Ascending aorta (tissue), 2 donors: ENCODE measurements at places on chromosomes 7 and 10. TPM values are rescaled to one million over a fixed set of nuclear protein-coding genes. Genes with fewer than 3 reads are reported as not detected.

DNA sequence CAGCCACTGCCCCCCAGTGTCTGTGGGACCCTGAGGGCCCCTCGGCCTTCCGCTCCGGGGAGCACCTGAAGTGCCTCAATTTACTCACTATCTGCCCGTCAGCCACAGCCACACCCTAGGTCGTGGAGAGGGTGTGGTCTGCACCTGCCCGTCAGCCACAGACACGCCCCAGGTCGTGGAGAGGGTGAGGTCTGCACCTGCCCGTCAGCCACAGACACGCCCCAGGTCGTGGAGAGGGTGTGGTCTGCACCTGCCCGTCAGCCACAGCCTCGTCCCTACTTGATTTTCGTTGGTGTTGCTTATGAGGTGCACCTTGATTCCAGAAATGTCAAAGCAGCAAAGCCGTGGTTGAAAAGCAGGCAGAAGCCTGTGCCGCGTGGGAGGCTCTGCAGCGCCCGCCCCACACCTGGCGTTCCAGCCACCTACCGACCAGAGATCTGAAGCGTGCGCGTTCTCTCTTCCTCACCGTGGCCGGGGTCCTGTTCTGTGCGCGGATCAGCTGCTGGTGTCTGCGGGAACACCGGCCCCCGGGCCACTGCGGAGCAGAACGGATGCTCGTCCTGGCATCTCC lies 101.6 kb downstream of the DYNC2I1 start:
- H3K4me3 ChIP-seq = peak overlapping the region; percentile 7
- peaks cover 5% of the 10 kb centered on the region for H3K4me1 ChIP-seq
- H3K36me3 ChIP-seq = no peaks in the 10 kb centered on the region
- no peaks in the 10 kb centered on the region for H3K27me3 ChIP-seq

GRCh38 chr10:78850644-78851435 lies 217.9 kb upstream of the ZMIZ1 start:
- H3K27ac ChIP-seq = no peak overlapping the region
- DNase-seq = no peak
- H3K4me3 ChIP-seq = no peak overlapping the region
- H3K36me3 ChIP-seq = no peaks in the 10 kb centered on the region

DNA sequence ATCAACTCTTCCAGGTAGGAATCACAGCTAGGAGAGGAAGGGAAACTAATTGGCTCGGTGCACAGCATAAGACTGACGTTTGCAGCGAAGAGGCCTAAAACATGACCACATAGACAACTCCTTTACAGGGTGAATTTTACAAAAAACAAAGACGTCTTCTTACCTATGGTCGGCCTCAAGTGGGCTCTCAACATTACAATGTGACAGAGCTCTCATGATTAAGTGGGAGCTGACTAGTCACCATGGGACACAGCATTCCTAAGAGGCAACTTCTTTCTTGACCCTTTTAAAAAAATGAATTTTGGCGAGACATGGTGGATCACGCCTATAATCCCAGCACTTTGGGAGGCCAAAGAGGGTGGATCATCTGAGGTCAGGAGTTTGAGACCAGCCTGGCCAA lies 4.6 kb downstream of the PDIA4 start:
- H3K36me3 ChIP-seq = peaks cover 14% of the 10 kb centered on the region
- DNase-seq = no peak
- H3K4me1 ChIP-seq = peaks cover 8% of the 10 kb centered on the region
- H3K27ac ChIP-seq = no peak overlapping the region

HPSE2 gene
- total RNA-seq = not detected

EVX1 gene
- total RNA-seq = not detected

- H3K27ac ChIP-seq = peak overlapping the region; percentile 67
- no peaks in the 10 kb centered on the region for H3K27me3 ChIP-seq
- H3K4me1 ChIP-seq = peaks cover 14% of the 10 kb centered on the region
- H3K4me3 ChIP-seq = no peak overlapping the region
- DNase-seq = no peak
- no peaks in the 10 kb centered on the region for H3K36me3 ChIP-seq
Observed at GRCh38 chr10:77598606-77599005, 39.0 kb downstream of the KCNMA1 start.

GRCh38 chr10:31875608-31876007 lies 53.0 kb downstream of the ARHGAP12 start:
- no peaks in the 10 kb centered on the region for H3K4me1 ChIP-seq
- H3K36me3 ChIP-seq = no peaks in the 10 kb centered on the region
- H3K4me3 ChIP-seq = no peak overlapping the region

TWIST1 gene
- total RNA-seq = 2.0 TPM

DNA sequence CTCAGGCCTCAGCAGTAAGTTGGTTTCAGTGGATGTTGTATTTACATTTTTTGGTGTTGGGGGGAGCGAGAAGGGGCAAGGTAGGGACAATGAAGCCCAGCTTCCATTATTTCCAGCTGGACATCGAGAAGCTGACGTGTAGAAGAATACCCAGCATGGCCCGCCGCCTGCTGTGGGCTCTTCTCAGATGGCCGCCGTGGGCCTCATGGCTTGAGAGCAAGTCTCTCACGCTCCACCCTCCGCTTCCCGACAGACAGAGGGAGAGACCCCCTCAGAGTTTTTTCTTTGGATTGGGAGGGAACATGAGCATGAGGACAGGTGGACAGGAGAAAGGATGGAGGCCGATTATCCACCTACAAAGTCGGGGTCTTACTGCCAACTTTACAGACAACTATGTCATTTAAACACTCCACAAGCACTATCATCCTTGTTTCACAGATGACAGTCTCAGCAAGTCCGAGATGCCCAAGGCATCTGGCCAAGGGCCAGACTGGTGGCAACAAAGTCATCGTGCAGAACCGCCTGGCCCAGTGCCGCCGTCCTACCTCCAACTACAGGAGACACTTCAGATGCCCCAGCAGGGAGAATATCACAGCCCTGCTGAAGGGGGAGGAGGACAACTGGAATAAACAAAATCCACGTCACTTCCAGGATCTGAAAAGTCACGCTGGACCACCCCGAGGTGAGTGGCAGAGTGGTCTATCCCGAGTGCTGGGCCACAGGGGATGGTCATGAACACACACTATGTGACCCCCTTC lies 195.9 kb downstream of the DIP2C start:
- no peak for DNase-seq
- no peak overlapping the region for H3K27ac ChIP-seq
- no peak overlapping the region for H3K4me3 ChIP-seq
- H3K27me3 ChIP-seq = no peaks in the 10 kb centered on the region
- H3K4me1 ChIP-seq = no peaks in the 10 kb centered on the region

DNA sequence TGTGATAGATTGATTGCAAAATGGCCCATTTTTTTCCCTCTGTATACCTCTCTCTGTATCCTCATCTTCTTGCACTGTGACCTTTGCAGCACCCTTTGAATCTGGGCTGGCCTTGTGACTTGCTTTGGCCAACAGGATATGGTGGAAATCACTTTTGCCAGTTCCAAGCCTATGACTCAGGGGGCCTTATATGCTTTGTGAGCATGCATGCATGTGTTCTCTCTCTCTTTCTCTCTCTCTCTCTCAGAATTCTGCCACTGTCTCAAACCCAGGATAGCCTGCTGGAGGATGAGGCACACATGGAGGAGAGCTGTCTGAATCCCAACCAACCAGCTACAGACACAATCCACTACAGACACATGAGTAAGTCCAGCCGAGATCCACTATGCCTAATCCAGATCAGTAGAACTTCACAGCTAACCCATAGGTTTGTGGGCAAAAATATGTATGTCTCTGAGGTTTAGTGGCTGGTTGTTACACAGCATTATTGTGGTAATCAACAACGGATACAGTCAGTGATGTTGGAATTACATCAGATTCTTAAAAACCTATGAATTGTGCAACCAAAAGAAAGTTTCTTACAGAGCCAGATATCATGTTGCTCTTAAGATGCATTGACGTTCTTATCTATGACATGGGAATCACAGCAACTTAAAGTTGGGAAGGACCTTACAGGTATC lies 41.8 kb upstream of the ABCB4 start:
- no peak overlapping the region for H3K4me3 ChIP-seq
- DNase-seq = no peak
- no peaks in the 10 kb centered on the region for H3K27me3 ChIP-seq
- no peaks in the 10 kb centered on the region for H3K4me1 ChIP-seq
- H3K36me3 ChIP-seq = no peaks in the 10 kb centered on the region

- H3K4me3 ChIP-seq = no peak overlapping the region
- H3K4me1 ChIP-seq = no peaks in the 10 kb centered on the region
Observed at GRCh38 chr7:150565239-150565638, 2.0 kb upstream of the GIMAP4 start.

DNA sequence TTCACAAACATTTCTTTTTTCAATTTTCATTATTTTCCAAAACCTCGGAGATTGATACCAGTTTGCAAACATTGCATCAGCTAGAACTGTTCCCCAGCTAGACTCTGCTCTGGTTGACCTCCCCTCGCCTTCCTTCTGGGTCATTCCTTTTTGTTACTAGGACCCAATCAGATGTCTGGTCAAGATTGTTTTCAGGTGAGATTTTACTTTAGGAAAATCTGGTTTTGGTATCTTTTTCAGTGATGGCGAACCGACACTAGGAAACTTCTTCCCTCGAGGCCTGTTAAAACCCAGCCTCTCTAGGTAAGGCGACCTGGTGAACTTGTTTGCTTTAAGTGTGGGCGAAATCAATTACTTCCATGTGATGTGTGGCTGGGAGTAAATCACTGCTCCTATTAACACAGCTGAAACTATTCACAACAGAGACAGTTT lies 8.4 kb downstream of the PROSER2 start:
- no peak overlapping the region for H3K4me3 ChIP-seq
- DNase-seq = no peak
- no peaks in the 10 kb centered on the region for H3K27me3 ChIP-seq
- H3K27ac ChIP-seq = no peak overlapping the region
- no peaks in the 10 kb centered on the region for H3K4me1 ChIP-seq
- H3K36me3 ChIP-seq = no peaks in the 10 kb centered on the region

- no peaks in the 10 kb centered on the region for H3K36me3 ChIP-seq
- peaks cover 12% of the 10 kb centered on the region for H3K4me1 ChIP-seq
- H3K27me3 ChIP-seq = no peaks in the 10 kb centered on the region
- H3K4me3 ChIP-seq = no peak overlapping the region
- DNase-seq = no peak
Observed at GRCh38 chr7:25658375-25658774, 430.1 kb upstream of the NPVF start.

EBLN1 gene
- not detected for total RNA-seq

DNA sequence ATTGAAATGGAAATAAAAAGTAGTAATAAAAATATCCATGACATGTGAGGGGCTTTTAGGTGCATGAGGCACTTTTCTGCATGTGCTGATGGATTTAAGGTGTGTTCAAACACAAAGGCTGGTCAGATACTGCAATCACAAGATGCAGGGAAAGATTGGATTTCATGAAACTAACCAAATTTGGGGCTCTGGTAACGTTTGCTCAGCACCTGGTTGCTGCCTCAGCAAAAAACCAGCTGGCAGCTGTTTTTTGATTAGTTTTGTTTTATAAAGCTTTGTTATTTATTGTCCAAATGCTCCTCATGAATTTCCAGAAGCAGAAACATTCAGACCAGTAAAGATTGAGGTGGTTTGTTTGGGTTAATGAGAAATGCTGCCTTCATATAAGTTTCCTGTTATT lies 195.7 kb upstream of the NRG3 start:
- no peaks in the 10 kb centered on the region for H3K4me1 ChIP-seq
- no peak overlapping the region for H3K27ac ChIP-seq
- no peaks in the 10 kb centered on the region for H3K27me3 ChIP-seq
- no peak for DNase-seq

GRCh38 chr10:98366062-98366530 lies 48.9 kb downstream of the PYROXD2 start:
- H3K27ac ChIP-seq = no peak overlapping the region
- peaks cover 3% of the 10 kb centered on the region for H3K4me1 ChIP-seq
- H3K4me3 ChIP-seq = no peak overlapping the region
- no peaks in the 10 kb centered on the region for H3K27me3 ChIP-seq
- no peak for DNase-seq
- no peaks in the 10 kb centered on the region for H3K36me3 ChIP-seq

GRCh38 chr10:43407576-43408330 lies 1.2 kb downstream of the HNRNPF start:
- peak overlapping the region; percentile 85 for H3K4me3 ChIP-seq
- peaks cover 8% of the 10 kb centered on the region for H3K36me3 ChIP-seq
- H3K27ac ChIP-seq = peak overlapping the region; percentile 100

ACBD7 gene
- not detected for total RNA-seq

UCN3 gene
- total RNA-seq = not detected

GRCh38 chr10:31921031-31921430 lies 7.6 kb downstream of the ARHGAP12 start:
- no peaks in the 10 kb centered on the region for H3K36me3 ChIP-seq
- no peaks in the 10 kb centered on the region for H3K27me3 ChIP-seq
- no peaks in the 10 kb centered on the region for H3K4me1 ChIP-seq
- no peak for DNase-seq
- no peak overlapping the region for H3K27ac ChIP-seq

DNA sequence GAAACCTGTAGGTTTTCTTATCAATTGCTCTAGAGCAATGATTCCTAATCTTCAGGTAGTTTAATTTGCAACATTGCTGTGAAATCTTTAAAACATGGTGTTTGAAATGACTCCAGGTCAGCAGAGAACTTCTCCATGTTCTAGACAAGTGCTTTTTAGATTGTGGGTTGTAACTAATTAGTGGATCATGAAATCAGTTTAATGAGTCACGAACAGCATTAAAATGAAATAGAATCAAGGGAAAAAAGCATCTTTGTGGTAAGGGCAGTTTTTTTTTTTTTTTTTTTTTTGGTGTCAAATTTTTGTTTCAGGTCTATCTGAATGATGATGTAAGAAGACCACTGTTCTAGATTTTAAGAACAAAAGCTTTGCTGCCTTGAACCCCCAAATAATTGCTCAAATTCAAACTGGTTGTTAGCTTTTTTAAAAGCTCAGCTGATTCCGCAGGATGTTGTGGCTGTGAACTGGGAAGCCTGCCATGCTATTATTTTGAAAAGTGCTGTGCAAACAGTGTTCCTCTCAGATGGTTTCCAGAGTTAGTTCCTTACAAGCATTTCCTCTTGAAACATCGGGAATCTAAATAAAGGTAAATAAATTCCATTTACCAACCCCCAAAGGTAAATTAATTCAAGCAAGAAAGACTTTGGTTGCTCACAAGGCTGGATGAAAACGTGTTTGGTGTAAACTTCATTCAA lies 13.1 kb upstream of the PDK4 start:
- H3K4me1 ChIP-seq = peaks cover 41% of the 10 kb centered on the region
- DNase-seq = no peak
- peak overlapping the region; percentile 32 for H3K4me3 ChIP-seq
- no peaks in the 10 kb centered on the region for H3K27me3 ChIP-seq

SLC16A9 gene
- total RNA-seq = 2.9 TPM

SLC18A3 gene
- not detected for total RNA-seq

- H3K27me3 ChIP-seq = no peaks in the 10 kb centered on the region
- no peaks in the 10 kb centered on the region for H3K36me3 ChIP-seq
- no peak for DNase-seq
- no peak overlapping the region for H3K27ac ChIP-seq
Observed at GRCh38 chr7:42192851-42193461, 44.1 kb downstream of the GLI3 start.

GRCh38 chr10:94288361-94289101 lies 74.2 kb downstream of the NOC3L start:
- H3K27me3 ChIP-seq = no peaks in the 10 kb centered on the region
- no peak overlapping the region for H3K4me3 ChIP-seq
- H3K27ac ChIP-seq = no peak overlapping the region

GRCh38 chr10:121291376-121291775 lies 306.9 kb downstream of the FGFR2 start:
- no peaks in the 10 kb centered on the region for H3K4me1 ChIP-seq
- H3K36me3 ChIP-seq = no peaks in the 10 kb centered on the region
- H3K4me3 ChIP-seq = no peak overlapping the region

CALN1 gene
- 1.2 TPM for total RNA-seq

GRCh38 chr10:31554556-31554955 lies 235.5 kb downstream of the ZEB1 start:
- no peaks in the 10 kb centered on the region for H3K4me1 ChIP-seq
- no peak overlapping the region for H3K27ac ChIP-seq
- no peak for DNase-seq
- no peaks in the 10 kb centered on the region for H3K27me3 ChIP-seq
